ENCODE measurements at places on chromosomes 1 and 21. TPM values are rescaled to one million over a fixed set of nuclear protein-coding genes. Genes with fewer than 3 reads are reported as not detected.

The NDC1 gene
- 8.1 TPM for total RNA-seq

The FMO2 gene
- not detected for total RNA-seq

The PRRX1 gene
- not detected for total RNA-seq

The FCER1G gene
- total RNA-seq, result 2.0 TPM

The LCE1F gene
- not detected for total RNA-seq

The AGT gene
- not detected for total RNA-seq

The NCF2 gene
- 2.9 TPM for total RNA-seq

The CFAP107 gene
- not detected for total RNA-seq

The DCDC2B gene
- not detected for total RNA-seq

The METTL13 gene
- 6.5 TPM for total RNA-seq

The PLA2G2F gene
- total RNA-seq, result not detected

The FNBP1L gene
- 1.1 TPM for total RNA-seq

The KLF17 gene
- total RNA-seq, result not detected

The GNG5 gene
- total RNA-seq, result 24.6 TPM

The NIBAN1 gene
- total RNA-seq, result 18.5 TPM

The CD84 gene
- total RNA-seq, result 36.9 TPM

The KCNH1 gene
- not detected for total RNA-seq

The TRNP1 gene
- 0.20 TPM for total RNA-seq

The IRF6 gene
- total RNA-seq, result 0.74 TPM

The SCYL3 gene
- total RNA-seq, result 3.6 TPM

The CYP4Z1 gene
- not detected for total RNA-seq

The VPS26C gene
- total RNA-seq, result 36.0 TPM

The CFAP74 gene
- not detected for total RNA-seq

The LEMD1 gene
- not detected for total RNA-seq

The PCP4 gene
- not detected for total RNA-seq

The ASCL5 gene
- 0.50 TPM for total RNA-seq

The SPRR2E gene
- not detected for total RNA-seq

The CCDC185 gene
- total RNA-seq, result not detected

The PLPP3 gene
- total RNA-seq, result not detected

The PLPPR4 gene
- not detected for total RNA-seq

The POU3F1 gene
- total RNA-seq, result 0.22 TPM

The C8A gene
- not detected for total RNA-seq

The ABCA4 gene
- not detected for total RNA-seq

The NGF gene
- total RNA-seq, result not detected

The TINAGL1 gene
- not detected for total RNA-seq

The NTMT2 gene
- not detected for total RNA-seq

The EPS15 gene
- 44.5 TPM for total RNA-seq

The NEK2 gene
- not detected for total RNA-seq

The C1QC gene
- not detected for total RNA-seq

The COL24A1 gene
- 0.25 TPM for total RNA-seq

The SLC22A15 gene
- 0.08 TPM for total RNA-seq

The CDA gene
- 0.38 TPM for total RNA-seq

The MEAF6 gene
- total RNA-seq, result 39.0 TPM

The CYP4A22 gene
- total RNA-seq, result not detected

The IL24 gene
- total RNA-seq, result not detected

The GLMN gene
- 11.7 TPM for total RNA-seq

The MRPS15 gene
- 36.4 TPM for total RNA-seq

The AADACL3 gene
- total RNA-seq, result not detected

The SPRR2A gene
- not detected for total RNA-seq

The RNU1-1 gene
- total RNA-seq, result 4,982 TPM

The IL10 gene
- total RNA-seq, result 0.27 TPM

The WNT4 gene
- total RNA-seq, result not detected

The MSH4 gene
- 0.31 TPM for total RNA-seq

Data from CD4-positive, alpha-beta T cell (primary cell).